ENCODE measurements at places on chromosomes 12 and 14.

DNA sequence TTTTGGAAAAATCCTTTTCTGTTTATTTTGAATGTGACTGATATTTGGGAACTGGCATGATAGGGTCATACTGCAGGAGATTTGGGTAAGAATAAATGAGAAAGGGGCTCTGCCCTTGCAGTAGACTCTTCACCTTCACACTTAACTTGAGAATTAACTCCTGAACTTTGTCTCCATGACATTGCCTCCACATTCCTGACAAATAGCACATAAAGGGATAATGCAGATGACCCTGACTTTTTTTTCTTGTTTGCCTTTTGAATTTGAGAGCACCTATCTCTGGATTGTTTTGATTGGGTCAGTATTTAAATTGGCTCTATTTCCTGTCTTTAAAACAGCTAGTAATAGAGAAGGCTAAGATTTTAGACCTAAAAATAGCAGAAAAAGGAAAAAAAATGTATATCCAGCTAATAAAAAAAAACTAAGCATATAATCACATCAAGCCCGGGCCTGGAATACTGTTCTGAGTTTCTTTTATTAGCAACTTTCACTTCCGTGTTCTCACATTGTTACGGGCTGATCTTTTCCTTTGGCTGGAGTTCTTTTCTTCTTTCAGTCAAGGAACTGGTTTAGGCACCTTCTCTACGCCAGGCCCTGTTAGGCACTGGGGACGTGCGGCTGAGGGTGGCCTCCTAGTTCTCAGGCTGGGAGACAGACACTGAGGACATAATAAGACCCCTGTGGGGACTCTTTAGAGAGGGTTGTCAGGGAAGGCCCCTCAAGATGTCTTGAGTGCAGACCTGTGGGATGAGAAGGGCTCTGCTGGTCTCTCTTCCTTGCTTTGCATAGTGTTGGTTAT, 53.1 kb upstream of the GNPNAT1 start:
- DNase-seq = no peak

GRCh38 chr12:88367231-88367630, 213.0 kb downstream of the KITLG start:
- DNase-seq = no peak

DNA sequence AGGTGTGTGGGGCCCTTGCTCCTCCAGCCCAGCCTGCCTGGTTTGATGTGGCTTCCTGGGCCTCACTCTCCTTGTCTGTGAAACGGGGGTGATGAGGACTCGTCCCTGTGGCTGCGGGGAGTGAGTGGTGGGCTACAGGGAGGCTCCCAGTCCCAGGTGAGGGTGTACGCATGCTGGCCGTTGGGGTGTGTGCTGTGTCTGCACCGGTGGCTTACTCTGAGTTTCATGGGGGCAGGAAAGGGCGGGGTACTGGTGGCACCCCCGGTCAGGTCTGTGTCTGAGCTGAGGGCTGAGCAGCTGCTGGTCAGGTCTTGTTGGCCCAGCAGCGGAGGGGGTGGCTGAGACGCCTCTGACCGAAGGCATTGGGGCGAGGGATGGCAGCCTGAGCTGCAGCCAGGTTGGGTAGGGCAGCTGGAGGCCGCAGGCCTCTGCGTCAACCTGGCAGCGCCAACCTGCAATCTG, 11.2 kb downstream of the ULK1 start:
- DNase-seq = no peak

DNA sequence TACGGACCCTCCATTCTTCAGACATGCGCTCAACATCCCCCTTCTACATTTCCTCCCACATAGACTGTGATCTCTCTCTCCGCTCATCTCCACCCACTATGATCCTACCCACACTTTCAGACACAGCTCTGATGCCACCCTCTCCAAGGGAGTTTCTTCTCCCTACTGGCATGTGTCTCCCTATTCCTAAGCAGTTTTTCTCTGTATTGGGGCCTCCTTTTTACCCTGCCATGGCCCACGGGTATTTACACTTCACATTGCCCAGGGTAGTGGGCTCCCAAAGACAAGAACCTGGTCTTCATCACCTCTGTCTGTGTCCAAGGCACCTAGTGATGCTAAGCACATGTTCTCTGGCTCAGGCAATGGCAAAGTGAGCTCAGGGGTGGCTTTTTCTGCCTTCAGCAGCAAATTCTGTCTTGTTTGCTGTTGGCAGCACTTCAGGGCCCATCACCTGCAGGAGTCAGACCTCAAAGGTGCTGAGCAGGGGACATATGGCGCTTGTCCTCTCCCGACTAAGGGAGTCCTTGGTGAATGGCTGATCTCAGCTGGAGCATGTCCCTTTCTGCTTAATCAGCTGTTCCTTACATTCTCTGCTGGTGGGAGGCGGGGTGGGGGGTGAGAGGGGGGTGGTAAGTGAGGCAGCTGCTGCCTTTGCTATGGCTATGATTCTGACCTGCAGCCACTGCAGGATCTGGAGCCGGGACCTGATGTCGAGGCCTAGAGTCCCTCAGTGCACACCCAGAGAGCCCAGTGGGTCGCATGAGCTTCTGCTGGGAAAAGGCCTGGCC, 256.8 kb downstream of the PCNX1 start:
- DNase-seq = no peak

Data from thoracic aorta (tissue), 2 donors.